ENCODE measurements at places on chromosomes 12 and 14.

- DNase-seq = peak; percentile 32
These were observed 77.2 kb downstream of the FERMT2 start for GRCh38 chr14:52873694-52874093.

DNA sequence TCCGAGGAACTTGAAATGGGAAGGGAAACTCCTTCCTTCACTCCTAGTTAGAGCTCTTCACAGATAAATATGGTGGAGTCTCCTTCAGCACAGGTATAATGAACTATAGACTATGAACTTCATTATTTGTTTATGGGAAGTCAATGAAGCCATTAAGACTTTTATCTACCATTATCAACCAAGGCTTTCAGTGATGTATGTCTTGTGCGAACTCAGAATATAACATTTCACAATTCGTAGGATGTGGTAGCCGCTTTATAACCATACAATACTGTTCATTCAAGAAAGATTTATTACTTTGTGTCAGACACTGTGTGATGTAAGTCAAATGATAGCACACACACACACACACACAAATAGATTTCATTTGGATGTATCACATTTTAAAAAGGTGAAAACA is 24.8 kb upstream of the ETNK1 start:
- DNase-seq = no peak

- DNase-seq = peak; percentile 8
These were observed 1202.3 kb downstream of the GALC start for GRCh38 chr14:86790408-86791364.

DNA sequence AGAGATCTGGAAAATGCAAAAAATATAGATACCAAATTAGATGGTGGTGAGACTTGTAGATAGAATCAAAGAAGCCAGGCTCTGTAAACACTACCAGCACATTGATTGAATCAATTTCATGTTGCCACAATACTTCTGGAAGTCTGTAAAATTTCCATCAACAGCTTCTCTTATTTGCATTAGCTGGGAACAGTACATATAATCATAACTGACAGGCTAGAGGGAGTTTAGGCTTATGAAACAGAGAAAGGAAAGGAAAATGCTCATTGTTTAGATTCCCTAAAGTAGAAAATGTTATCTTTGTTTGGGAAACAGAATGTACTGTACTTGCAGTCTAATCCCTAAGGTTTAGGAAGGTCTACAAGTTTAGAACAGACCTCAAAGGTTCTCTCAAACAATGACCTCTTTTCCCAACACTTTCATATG is 335.2 kb downstream of the CEP128 start:
- DNase-seq = no peak

DNA sequence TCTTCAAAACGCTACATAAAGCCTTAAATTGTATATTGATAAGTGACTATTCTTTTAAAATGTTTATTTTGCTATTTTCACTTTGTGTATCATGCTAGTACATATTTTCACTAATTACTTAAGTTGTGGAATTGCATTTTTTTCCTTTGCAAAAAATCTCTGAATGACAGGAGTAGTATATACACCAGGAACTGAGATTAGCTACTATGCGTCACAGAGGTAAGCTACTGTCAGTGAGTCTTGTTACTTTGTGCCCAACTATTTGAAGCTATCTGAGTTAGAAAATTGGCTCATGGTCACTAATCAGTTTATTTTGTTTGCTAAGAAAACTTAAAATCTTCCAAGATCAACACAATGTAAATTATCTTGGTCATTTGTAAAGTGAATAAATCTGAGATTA is 887.4 kb downstream of the TMTC2 start:
- DNase-seq = no peak

DNA sequence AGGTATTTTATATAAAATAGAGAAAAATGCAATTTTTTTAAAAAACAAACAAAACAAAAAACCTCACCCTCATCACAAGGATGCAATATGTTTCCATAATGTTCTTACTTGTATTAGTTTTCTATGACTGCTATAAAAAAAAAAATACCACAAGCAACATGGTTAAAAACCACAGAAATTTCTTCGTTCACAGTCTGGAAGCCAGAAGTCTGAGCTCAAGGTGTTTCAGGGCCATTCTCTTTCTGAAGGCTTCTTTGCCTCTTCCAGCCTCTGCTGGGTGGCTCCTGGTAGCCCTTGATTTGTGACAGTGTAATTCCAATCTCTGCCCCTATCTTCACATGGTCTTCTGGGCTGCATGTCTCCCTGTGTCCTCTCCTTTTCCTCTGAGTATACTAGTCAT is 21.5 kb upstream of the SSTR1 start:
- no peak for DNase-seq

DNA sequence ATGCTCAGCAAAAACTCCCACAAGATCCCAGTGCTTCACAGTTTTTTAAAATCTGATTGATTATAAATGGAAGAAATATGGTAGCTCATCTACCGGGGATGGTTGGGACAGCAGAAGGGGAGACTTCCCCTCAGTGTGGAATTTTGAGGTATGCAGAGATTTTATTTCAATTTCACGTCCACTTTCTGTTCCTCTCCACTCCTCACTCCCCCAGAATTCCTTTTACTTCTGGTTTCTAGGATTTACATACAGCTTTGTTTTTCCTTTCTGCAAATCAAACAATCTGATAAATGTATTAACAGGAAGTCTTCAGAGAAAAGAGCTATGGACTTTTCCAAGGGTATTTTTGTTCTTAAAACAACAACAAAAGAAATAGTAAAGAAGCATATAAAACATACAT is 181.5 kb upstream of the ARHGAP5 start:
- no peak for DNase-seq

GRCh38 chr12:56676851-56677580 is 11.1 kb downstream of the PTGES3 start:
- no peak for DNase-seq

DNA sequence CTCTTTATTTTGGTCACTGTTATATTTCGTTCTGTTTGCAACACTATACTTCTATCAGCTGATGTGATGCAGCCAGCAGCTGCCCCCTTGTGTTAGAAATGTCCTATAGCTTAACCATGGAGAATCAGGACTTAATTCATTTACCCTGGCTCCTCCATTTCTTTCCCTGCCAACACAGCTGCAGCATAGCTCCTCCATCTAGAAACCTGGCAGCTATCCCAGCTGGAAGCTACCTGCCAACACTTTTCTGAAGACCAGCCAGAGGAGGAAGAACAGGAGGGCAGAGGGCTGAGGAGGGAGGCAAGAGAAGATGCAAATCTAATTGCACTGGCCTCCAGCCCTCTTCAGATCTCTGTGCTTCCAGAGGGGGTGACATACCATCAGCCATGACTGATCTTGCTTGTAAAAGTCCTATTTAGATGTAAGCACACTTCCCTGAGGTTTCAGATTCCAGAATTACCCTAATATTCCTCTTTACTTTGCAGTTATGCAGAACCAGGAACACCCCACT is 156.8 kb upstream of the TMEM260 start:
- peak; percentile 40 for DNase-seq

- no peak for DNase-seq
These were observed at the start of gene CPNE6 for GRCh38 chr14:24071144-24071697. Gene CPNE6 (plus strand): TSS chr14:24071562. CDS start chr14:24072937, 1,375 bp downstream.

GRCh38 chr14:25537846-25538455 is 488.0 kb upstream of the STXBP6 start:
- no peak for DNase-seq

GRCh38 chr12:105409801-105410471 is 79.4 kb downstream of the C12orf75 start:
- peak; percentile 54 for DNase-seq

All from EL (cell line).